ENCODE measurements at places on chromosomes 5 and 9. TPM values are rescaled to one million over a fixed set of nuclear protein-coding genes. Genes with fewer than 3 reads are reported as not detected.

ADRA1B gene
- total RNA-seq: 0.59 TPM

CDH12 gene
- total RNA-seq: not detected

PALM2AKAP2 gene
- 3.9 TPM for total RNA-seq

SHISAL2B gene
- total RNA-seq: 10.4 TPM

OR1J2 gene
- not detected for total RNA-seq

MRPS2 gene
- total RNA-seq: 43.4 TPM

SMIM15 gene
- 29.5 TPM for total RNA-seq

DMGDH gene
- 1.4 TPM for total RNA-seq

All from neural progenitor cell (in vitro differentiated cells).